ENCODE measurements at places on chromosomes 7 and 10.

GRCh38 chr7:105707967-105708762, 126.9 kb upstream of the EFCAB10 start:
- DNase-seq: no peak

DNA sequence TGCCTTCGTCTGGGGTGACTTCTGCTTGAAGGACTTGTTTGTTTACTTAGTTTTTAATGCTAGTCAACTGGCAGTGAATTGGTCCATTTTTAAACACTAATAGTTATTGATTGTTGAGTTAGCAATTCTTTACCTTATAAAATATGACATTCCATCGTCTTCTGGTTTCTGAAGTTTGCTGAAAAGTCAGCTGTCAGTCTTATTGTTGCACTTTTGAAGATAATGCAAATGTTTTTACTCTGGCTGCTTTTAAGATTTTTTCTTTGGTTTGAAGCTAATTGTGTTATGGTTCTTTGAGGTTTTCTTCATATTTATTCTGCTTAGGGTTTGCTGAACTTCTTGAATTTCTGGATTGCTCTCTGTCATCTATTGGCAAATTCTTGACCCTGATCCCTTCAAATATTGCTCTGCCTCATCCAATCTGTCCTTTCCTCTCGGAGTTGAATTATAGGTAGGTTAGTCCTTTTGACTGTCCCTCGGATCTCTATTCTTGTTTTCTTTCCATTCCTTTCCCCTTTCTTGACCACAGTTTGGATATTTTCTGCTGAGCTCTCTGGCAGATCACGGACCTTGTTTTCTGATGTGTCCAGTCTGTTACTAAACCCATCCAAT, 24.2 kb downstream of the MGMT start:
- DNase-seq: no peak

GRCh38 chr7:108086546-108086945, 43.6 kb downstream of the LAMB4 start:
- no peak for DNase-seq

DNA sequence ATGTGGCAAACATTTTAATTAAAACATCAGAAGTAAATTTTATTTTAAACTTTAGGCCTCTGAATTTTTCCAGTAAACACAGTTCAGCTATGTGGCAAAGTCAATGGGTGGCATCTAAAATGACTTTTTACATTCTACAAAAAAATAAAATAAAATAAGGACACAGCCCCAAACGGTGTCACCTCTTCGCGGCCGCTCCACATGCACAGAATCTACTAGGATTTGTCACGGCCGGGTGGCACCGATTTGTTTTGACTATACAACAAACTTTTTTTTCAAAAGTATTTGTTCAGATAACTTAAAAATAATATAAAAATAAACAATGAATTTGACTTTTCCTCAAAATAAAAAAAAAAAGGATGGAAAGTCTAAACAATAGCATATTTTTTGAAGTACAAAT, 127.8 kb downstream of the EBF3 start:
- no peak for DNase-seq

- DNase-seq: peak; percentile 66
Measured at GRCh38 chr10:125016611-125017202, 74.8 kb downstream of the ZRANB1 start.

GRCh38 chr10:112390125-112390703, 16.3 kb downstream of the ACSL5 start:
- no peak for DNase-seq

DNA sequence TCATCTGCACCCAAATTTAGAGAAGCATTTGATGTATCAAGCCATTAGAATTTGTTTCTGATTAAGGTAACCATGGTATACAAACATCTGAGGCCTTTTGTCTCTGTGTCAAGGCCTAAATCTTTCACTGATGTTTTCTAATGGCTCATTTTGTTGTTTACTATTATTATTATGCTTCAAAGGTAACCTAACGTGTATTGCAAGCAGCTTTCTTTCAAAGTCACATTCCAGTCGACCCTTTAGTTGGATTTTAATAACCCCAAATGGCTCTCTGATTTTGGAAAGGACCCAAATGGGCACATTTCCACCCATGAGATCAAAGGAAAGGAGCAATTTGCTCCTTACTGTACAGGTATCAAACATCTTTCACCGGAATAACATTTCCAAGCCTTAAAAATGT, 46.7 kb upstream of the WNT16 start:
- no peak for DNase-seq

DNA sequence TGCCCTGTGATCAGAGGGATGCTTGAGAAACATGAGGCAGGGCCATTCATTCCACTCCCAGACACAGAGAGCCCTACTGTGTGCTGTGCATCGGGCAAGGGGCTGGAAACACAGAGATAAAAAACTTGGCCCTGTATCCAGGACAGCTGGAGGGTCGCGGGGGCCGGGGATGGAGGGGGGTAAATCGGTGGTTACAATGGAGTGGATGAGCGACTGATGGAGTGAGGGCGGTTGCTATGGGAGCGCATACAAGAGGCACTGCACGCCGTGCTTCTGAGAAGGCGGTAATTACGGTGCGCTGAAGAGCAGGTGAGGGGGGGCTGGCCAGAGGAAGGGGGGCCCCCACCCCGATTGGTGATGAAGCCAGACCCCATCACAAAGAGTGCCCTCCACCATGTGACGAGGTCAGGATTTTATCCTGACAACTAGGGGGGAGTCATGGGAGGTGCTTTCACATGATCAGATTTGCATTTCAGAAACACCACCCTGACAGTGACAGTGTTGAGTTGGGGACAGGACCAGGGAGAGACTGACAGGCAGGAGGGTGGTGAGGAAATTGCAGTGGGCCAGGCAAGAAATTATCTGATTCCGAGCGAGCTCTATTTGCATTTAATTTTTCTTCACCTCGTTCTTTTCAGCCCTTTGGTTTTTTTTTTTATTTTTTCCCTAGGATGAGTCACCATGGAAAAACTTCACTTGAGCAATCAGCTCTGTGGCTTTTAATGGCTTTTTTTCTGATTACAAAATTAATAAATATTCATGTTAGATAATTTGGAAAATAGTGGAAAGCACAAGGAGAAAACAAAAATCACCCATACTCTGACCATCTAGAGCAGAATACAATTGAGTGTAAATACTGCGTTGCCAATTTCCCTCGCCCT, 7.8 kb downstream of the CPA5 start:
- no peak for DNase-seq

GRCh38 chr10:112952282-112953173, 2.5 kb downstream of the TCF7L2 start:
- DNase-seq: no peak

DNA sequence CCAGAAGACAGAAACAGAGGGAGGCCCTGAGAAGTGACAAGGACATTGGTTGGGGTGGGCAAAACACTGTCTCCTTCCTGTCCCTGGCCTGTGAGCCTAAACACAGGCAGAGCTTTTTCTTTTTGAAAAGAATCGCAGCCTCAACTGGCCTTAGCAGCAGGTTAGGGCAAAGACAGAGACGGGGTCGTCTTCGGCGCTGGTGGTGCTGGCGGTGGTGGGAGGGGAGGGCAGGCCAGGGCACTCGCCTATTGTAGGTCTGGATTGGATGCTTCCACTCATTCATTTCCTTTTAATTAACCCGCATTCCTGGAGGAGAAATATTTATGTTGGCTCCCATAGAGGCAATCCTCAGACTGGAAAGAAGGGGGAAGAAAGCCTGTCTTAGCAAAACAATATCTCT, 22.6 kb downstream of the WNT8B start:
- DNase-seq: no peak

DNA sequence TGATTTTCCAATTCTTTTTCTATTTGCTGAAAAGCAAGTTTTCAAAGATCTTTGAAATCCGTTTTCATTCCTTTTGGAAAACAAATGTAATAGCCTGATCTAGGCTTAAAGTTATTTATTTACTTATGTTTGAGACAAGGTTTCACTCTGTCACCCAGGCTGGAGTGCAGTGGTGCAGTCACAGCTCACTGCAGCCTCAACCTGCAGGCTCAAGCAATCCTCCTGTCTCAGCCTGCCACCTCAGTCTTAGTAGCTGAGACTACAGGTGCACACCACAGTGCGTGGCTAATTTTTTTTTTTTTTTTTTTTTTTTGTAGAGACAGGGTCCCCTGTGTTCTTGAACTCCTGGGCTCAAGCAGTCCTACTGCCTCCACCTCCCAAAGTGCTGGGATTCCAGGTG, 4.6 kb downstream of the ST7 start:
- no peak for DNase-seq

GRCh38 chr10:59376846-59377245, 14.5 kb upstream of the FAM13C start:
- no peak for DNase-seq

DNA sequence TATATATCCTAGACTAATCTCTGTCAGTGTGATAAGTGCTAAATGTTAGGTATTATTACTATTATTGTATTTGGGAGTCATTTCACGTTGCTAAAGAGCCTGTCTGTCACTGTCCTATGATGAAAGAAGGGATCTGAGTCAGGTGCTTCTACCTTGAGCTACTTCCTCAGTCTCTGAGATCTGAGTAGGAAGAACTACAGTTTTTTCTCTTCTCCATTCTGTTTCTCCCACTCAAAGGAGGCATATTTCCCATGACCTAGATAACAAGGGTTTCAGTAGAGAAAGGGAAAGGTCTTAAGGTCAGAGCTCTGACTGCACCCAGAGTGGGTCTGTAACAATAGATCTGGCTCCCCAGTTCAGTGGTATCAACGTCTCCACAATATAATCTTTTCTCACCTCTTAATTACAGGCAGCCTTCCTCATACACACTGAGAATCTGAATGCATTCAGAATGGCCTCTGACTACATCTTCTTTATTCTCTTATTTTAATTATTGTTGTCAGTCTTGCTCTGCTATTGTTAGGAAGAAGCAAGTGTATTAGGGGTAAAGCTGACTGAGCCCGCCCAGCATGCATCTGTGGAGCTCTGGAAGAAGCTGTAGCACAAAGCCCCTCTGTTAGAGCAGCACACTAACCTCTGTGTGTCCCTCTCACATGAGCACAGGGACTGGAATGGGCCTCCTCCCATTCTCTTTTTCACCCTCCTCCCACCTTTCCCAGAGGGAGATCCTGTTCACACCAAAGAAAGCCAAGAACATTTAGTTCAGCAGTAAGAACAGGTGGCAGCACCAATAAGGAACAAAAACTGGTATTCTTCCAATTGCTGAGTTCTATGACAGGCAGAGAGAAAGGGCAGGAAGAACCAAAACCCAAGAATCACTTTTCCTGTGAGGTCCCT, 38.1 kb downstream of the USP54 start:
- DNase-seq: peak; percentile 98

GRCh38 chr10:112434988-112435619, 11.6 kb downstream of the ZDHHC6 start:
- DNase-seq: peak; percentile 18

DNA sequence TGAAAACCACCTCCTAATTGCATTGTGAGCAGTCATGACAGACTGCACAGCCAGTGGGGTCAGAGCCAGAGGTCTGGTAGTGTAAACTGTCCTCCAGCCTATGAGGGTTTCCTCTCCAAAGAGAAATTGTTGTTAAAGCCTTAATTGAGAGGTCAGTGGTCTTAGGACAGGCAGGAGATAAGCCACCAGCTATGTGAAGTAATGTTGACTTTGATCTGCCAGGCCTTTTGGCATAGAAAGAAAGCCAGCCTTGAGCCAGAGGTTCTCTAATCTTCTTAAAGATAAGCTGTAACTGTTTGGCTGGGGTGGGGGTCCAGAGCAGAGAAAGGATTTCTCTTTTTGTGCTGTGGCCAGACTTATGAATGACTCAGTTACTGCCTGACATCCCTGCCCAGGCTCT, 248.4 kb downstream of the WDR11 start:
- no peak for DNase-seq

DNA sequence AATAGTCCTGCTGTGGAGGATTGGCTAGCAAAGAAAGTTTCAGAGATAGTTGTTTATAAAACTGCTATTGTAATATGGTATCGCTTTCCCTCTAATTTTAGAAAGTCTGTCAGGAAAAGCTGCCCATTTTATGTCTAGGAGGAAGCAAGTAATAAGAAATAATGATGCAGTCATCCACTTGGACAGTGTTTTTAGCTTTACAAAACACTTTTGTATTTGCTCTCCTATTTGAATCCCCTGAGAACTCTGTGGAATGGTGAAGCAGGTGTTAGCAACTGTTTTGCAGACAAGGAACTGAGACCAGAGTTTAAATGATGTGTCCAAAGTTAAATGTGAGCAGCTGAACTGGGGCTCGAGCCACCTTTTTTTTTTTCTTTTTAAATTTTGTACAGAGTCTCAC, 455.8 kb downstream of the XPNPEP1 start:
- no peak for DNase-seq

- DNase-seq: no peak
Measured at GRCh38 chr7:135799881-135800280, 51.3 kb upstream of the FAM180A start.

DNA sequence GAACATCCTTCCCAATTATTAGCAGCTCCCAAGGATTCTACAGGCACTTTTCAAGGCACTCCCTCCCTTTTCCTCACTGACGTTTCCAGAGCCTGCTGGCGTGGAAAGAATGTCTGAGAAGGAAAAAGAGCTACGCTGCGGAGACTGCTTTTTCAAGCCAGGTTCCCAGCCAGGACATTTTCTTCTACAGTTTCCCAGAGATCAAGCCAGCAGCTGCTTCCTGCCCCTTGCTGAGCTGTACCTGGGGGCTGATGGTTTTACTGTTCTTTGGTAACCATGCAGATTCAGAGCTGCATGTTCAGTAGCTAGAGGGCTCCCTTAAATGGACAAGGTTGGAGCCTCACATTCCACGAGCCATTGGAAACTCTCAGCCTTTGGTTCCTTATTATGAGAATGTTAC, 133.4 kb downstream of the EVX1 start:
- no peak for DNase-seq

GRCh38 chr10:77842652-77843212, 83.8 kb downstream of the DLG5 start:
- DNase-seq: no peak

DNA sequence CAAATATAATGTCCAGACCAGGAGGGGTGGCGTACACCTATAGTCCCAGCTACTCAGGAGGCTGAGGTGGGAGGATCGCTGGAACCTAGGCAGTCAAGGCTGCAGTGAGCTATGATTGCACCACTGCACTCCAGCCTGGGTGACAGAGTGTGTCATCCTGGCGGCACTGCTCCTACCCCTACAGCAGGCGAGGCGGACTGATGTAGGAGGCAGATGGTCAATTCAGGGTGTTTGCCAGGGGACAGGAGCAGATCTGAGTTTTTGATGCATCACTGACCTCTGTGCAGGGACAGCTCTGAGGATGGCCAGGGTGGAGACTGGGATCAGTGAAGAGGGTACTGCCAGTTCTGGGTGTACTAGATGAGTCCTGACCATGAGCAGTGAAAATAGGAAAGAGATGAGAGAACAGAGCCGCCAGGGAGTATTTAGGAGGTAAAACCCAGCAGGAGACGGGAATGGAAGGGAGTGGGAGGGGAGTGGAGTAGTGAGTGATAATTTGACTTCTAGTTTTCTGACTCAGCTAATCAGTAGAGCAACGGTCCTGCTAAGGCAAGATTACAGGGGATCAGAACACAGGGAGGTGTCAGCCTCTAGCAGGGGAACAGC, 75.3 kb downstream of the HIP1 start:
- peak; percentile 31 for DNase-seq

GRCh38 chr7:20561466-20561865, 54.0 kb upstream of the ABCB5 start:
- no peak for DNase-seq

DNA sequence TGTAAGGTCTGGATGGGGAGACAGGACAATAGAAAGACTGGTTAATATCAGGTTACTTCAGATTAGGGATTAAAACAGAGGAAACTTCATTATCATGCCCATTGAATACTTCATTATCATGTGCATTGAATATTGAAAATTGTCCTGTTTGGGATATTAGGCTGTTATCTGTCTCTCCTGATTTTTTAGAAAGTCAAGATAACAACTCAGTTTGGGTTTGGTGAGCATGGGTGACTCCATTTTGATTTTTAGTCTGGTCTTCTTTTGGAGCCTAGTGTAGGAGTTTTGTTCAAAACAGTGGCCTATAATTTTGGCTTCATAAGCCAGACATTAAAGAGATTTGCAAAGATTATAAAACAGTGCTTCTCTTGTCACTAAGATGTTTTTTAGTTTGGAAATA, 95.5 kb downstream of the ADK start:
- no peak for DNase-seq
